Natural killer cell (primary cell): ENCODE measurements at places on chromosomes 13 and 19. TPM values are rescaled to one million over a fixed set of nuclear protein-coding genes. Genes with fewer than 3 reads are reported as not detected.
A peak's percentile ranks its signal among the peaks of the same experiment; 100 is the strongest.

Gene ERVV-1
- not detected for total RNA-seq

Gene KANK3
- total RNA-seq: 16.9 TPM

Gene NPAS1
- total RNA-seq: not detected

Gene HTR2A
- total RNA-seq: not detected

Gene PGLYRP1
- 0.55 TPM for total RNA-seq

Gene KLK13
- not detected for total RNA-seq

Gene CAMSAP3
- total RNA-seq: not detected

Gene NCR1
- 342 TPM for total RNA-seq

Gene ZNF865
- 20.9 TPM for total RNA-seq

Gene SAFB
- total RNA-seq: 207 TPM

Gene APOC4
- not detected for total RNA-seq

Gene PODNL1
- not detected for total RNA-seq

Gene LHB
- not detected for total RNA-seq

Gene AMER2
- total RNA-seq: not detected

Gene PDX1
- total RNA-seq: not detected

DNA sequence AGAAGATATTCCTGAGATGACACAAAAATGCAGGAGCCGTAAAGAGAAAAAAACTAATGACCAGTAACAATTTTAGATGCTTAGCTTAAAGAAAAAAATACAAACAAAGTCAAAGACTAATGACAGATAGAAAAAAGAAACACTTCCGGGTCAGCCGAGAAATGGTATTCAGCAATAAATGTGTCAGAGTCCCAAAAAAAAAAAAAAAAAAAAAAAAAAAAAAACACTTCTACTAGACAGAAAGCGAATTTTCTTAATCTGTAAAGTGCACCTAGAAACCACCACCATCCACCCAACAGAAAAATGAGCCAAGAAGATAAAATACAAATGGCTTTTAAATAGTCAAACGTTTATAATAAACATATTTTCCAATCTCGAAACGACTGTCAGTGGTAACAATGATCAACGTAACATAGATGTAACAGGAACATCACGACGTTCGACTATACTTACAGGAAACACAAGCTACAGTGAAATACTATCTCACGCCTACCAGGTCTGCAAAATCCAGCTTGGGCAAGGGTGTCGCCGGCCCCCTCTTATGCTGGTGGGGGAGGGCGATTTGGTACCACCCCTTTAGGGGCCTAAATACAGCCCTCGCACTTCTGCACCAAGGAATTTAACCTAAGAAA lies 10.6 kb downstream of the ABHD17A start:
- DNase-seq: peak; percentile 77

- no peak for DNase-seq
These were observed 72.1 kb downstream of the KLF12 start for GRCh38 chr13:74061926-74062595.

DNA sequence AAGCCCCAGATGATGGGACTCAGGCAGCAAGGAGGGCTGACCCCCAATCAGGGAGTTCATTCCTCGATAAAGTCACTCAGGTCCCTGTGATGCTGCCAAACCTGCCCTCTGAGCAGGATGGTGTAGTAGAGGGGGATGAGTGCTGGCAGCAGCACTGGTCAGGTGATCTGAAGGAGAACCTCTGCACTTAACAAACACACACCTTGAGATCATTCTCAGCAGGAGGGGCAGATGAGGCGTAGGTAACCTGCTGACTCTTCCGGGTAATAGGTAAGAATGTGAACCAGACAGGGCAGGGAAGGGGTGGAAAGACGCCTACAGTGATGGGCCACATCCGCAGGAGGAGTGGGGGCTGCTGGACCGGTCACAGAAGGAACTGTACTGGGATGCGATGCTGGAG lies 3.2 kb downstream of the ZNF446 start:
- no peak for DNase-seq

- no peak for DNase-seq
These were observed 26.0 kb upstream of the GARRE1 start for GRCh38 chr19:34228347-34228746.

- no peak for DNase-seq
These were observed 75.9 kb upstream of the RNF113B start for GRCh38 chr13:98252931-98253470.

DNA sequence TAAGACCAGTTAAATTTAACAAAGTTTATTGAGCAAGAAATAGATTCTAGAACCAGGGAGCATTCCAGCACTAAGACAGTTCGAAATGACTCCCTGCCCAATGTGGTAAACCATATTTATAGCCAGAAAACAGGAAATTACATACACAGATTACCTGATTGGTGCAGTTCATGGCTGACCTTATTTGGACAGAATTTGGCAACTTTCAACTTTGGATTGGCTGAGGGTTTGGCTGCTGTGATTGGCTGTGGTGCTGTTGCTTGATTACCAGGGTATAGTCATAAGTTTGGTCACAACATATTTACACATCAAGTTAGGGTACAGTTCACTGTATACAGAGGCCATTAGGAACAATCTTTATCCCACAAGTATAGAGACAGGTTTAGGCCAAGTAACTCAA lies 984.8 kb upstream of the MIR17HG start:
- no peak for DNase-seq

DNA sequence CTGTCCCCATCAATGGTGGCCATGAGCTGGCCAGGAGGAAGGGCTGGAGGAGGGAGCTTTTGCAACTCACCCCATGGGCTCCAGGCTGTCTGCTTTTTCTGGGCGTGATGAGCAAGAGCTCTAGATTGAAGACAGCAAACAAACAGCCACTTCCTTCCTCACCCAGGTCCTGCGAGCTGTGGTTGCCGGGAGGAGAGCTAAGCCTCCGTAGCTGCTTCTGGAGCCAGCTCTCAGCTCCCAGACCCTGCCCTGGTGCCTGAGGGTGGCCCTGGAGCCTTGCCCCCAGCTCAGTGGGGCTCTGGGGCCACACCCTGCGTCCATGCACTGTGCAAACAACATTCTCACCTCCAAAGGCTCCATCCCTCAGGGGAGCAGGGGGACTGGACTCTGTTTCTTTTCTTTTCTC lies 6.2 kb downstream of the MYO1F start:
- peak; percentile 82 for DNase-seq

DNA sequence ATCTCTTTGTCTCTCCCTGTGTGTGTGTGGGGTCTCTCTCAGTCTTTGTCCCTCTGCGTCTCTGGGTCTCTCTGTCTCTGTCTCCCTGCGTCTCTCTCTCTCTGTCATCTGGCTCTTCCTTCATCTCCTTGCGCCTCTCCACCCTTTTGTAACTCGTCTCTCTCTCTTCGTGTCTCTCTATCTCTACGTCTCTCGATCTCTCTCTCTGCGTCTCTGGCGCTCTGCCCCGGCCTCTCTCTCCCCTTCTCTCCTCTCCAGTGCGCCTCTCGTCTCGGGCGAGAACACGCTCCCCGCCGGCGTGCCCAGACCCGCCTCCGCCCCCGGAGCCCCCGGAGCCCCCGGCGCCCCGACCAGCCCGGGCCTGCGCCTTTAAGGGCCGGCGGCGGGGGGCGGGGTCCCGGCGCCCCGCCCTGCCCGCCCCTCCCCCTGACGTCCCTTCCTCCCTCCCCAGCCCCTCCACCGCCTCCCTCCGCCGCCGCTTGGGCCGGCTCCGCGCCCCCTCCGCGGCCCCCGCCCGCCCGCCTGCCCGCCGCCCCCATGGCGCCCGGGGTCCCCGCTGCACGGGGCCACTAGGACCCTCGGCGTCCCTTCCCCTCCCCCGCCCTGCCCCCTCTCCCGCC lies at the start of gene MARK4:
TSS of gene MARK4 (plus strand) at position 440 of the 620 bp plus-strand sequence. CDS start 318 bp downstream, outside the sequence.
- DNase-seq: peak; percentile 81

DNA sequence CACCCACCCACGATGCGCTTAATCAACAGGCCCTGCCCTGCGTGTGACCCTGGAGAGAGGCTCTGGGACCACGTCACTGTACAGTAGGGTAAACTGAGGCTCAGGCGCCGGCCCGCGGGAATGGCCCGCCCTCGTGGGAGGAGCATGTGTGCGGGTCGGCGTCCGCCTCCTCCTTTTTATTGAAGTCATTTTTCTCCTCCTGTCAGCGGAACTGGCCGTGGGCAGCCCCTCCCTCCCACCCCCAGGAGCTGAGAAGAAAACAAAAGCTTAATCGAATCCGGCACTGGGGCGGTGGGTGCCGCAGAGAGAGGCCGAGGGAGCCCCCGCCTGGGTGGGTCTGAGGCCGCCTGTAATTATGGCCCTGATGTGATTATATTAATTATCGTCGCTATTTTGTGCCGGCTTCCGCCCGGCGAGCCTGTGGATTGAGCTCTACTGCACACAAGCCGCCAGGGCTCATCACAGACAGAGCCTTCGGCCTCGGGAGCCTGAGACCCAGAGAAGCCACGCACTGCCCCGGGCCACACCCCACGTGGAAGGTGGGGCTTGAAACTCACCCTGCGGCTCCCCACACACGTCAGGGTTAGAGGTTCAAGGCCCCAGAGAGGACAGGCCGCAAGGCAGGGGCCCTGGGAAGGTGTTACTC lies 7.0 kb downstream of the C2CD4C start:
- DNase-seq: no peak

- DNase-seq: no peak
These were observed 1.2 kb downstream of the PEAK3 start for GRCh38 chr19:2280633-2281264.

DNA sequence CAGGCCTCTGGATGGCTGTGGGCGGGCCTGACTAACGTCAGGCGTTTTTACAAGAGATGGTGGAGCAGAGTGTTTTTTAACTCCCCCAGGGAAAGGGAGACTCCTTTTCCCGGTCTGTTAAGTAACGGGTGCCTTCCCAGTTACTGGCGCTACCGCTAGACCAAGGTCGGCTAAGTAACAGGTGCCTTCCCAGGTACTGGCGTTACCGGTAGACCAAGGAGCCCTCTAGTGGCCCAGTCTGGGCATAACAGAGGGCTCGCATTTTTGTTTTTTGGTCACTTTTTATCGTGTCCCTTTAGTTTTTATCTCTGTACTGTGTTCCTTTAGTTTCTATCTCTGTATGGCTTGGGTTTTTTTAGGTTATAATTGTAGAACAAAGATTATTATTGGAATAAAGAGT lies 10.0 kb downstream of the ZNF383 start:
- peak; percentile 29 for DNase-seq

- no peak for DNase-seq
These were observed 103.2 kb downstream of the ZNF429 start for GRCh38 chr19:21608571-21608970.

DNA sequence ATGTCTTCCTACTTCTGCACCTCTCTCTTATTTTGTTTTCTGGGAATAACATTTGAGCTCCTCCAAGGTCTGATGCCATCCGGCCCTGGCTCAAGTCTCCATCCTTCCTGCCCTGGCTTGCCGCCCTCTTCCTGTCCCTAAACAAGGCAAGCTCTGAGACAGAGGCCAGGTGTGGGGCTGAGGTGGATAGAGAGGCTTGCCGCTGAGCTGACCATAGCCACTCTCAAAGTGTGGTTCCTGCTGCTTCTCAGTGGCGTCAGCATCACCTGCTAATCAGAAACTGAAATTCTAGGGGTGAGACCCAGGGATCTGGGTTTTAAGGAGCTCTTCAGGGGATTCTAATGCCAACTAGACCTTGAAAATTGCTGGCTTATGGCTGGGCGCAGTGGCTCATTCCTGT lies 6.0 kb upstream of the TPRX2 start:
- DNase-seq: no peak

GRCh38 chr19:2123682-2124387 lies 27.1 kb downstream of the IZUMO4 start:
- DNase-seq: peak; percentile 27

GRCh38 chr19:44644402-44645016 lies 799 bp downstream of the PVR start:
- DNase-seq: no peak

DNA sequence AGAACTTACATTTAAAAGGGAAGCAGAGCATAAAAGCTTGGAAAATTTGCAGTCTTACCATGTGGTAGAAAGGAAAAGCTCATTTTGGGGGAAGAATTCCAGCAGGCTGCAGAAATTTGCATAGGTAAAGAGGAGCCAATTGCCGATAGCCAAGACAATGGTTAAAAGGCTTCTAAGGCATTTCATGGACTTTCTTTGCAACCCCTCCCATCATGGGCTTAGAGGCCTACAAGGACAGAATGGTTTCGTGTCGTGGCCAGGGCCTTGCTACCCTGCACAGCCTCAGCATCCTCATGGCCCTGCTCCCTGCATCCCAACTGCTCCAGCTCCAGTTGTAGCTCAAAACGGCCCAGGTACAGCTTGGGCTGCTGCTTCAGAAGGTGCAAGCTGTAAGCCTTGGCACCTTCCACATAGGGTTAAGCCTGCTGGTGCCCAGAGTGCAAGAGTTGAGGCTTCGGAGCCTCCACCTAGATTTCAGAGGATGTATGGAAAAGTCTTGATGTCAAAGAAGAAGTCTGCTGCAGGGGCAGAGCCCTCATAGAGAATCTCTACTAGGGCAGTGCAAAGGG lies 420.3 kb downstream of the PCDH17 start:
- DNase-seq: no peak

- DNase-seq: no peak
These were observed 14.7 kb downstream of the MAG start for GRCh38 chr19:35306473-35307246.

- DNase-seq: no peak
These were observed 1.1 kb downstream of the GYS1 start for GRCh38 chr19:48991873-48992580.
